ENCODE measurements at places on chromosomes 16 and 17.
A peak's percentile ranks its signal among the peaks of the same experiment; 100 is the strongest.

DNA sequence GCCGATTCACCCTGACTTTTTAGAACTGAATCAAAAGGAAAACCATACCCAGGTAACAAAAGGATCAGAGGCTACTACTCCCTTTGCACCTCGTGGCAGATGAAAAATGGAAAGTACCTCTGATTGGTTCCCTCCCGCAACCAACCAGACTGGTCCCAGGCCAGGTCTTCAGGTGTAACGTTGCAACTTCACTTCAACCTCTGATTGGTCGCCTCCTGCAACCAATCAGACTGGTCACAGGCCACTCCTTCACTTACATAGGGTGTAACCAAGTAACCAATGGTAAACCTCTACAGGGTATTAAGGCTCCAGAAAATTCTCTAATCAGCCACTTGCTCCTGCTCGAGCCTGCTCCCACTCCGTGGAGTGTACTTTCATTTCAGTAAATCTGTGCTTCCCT is 89.4 kb downstream of the ADCY9 start:
- DNase-seq, result no peak

DNA sequence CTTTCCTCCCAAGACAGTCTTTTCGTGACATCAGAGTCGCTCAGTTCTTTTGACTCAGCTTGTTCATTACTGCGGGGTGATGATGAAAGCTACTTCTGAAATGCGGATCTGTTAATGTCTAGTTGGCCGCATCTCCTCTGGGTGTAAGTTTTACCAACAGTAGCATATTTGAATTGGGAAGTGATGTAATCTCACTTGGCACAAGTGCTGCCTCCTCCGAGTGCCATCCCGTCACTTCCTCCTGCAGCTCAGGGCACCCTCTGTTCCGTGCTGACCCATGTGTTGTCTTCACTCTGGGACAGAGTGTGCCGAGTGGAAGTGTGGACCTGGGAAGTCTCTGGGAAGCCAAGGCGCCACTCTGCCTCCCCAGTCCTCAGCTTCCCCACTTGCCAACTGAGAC is 8.9 kb downstream of the ADAD2 start:
- DNase-seq, result peak; percentile 61

DNA sequence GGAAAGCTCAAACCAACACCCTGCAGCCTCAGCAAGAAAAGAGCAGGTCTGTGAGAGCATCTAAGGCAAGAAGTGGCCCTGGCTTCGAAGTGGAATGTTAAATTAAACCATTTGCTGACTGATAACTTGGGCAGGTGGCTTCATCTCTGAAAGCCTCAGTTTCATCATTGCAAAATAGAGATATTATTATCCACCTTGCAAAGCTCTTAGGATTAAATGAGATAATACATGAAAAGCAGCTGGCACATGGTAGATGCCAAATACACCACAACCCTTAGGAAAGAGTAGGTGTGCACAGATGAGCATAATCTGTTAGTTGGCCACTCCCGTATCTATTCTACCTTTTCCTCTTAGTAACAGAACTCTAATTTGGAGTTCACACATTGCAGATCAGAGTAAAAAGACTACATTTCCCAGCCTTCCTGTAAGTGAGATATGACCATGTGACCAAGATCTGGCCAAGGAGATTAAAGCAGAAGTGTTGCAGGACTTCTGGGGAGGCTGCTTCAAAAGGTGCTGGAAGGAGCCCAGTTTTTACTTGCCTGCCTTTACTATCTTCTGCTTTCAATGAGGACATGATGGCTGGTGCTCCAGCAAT is 288.7 kb downstream of the SOX9 start:
- no peak for DNase-seq

GRCh38 chr17:3909257-3909656 is 7.0 kb downstream of the P2RX1 start:
- DNase-seq, result no peak

DNA sequence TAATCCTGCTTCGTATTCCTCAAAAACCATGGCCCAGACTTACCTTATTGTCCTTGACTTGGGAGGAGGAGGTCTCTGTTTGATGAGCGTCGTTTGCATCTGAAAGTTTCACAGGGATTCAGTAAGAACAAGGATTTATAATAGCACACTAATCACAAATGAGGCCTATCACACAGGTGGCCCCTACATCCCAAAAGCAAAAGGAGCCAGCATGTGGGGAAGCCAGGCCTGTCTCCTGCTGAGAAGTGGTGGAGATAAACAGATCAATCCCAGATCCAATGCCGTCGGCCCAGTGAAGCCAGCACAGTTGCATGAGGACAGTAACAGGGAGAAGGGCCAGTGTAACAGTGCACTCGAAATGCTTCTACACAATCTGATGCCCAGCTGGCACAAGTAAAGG is 13.3 kb upstream of the EVPL start:
- no peak for DNase-seq

DNA sequence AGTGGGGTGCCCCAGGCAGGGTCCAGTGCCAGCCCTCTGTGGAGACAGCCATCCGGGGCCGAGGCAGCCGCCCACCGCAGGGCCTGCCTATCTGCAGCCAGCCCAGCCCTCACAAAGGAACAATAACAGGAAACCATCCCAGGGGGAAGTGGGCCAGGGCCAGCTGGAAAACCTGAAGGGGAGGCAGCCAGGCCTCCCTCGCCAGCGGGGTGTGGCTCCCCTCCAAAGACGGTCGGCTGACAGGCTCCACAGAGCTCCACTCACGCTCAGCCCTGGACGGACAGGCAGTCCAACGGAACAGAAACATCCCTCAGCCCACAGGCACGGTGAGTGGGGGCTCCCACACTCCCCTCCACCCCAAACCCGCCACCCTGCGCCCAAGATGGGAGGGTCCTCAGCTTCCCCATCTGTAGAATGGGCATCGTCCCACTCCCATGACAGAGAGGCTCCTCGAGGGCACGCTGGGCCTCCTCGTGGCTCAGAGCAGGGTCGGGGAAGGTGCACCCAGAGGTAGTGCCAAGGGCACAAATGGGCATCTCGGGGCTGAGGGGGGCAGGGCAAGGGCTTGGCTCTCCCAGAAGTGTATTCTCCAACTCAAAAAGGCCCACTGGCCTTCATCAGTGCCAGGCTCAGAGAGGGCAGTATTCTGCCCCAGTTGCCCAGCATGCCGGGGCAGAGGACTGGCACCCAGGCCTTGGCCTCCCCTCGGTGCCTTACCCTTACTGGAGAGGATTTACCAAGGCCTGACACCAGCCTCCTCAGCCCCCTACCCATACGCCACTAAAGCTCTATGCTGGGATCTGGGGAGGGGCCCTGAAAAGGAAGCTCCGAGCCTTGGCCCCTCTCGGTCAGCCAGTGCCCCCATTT is at the start of gene CDH5:
Gene CDH5 (plus strand): TSS at position 259 of the 867 bp plus-strand sequence. CDS start 12,647 bp downstream, outside the sequence.
- no peak for DNase-seq

DNA sequence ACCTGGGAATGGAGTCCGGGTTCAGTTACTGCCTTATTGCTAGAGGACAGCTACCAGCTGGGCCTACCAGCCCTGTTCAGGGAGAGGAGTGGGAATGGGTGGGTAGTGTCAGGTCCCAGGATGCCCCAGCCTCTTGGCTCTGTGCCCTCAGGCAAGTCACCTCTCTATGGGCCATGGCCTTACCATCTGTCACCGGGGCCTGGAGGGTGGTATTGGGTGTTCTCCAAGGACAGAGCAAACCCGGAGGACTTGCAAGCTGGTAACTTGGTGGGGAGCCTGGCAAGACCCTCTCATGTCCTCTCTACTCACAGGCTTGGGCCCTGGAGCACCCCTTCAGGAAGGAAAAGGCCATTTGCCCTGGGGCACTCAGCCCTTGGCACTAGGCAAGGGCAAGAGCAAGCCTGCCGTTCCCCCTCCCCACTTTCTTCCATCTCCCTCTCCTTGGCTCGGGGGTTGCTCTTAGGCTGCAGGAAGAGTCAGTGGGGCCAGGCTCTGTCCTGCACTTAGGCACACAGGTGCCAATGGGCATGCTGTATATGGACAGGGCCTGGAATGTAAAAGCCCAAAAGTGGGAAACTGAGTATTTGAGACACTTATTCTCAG is 170.0 kb upstream of the ZNF267 start:
- DNase-seq, result no peak

DNA sequence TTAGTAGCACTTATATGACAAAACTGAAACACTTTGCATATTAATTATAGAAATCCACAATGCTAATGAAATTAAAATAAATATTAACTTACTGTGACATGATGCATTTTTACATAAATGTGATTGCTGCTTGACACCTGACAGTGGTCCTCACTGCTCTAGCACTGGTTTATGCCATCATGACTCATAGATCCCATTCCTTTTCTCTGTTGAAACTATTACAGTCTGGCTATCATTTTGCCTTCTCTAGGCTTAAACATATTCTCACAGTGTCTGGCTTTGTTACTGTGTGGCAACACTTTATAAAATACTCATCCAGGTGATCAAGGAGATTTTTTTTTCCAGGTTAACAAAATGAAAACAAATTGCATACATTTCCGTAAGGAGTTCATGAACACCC is 108.0 kb downstream of the MRTFB start:
- DNase-seq, result no peak

DNA sequence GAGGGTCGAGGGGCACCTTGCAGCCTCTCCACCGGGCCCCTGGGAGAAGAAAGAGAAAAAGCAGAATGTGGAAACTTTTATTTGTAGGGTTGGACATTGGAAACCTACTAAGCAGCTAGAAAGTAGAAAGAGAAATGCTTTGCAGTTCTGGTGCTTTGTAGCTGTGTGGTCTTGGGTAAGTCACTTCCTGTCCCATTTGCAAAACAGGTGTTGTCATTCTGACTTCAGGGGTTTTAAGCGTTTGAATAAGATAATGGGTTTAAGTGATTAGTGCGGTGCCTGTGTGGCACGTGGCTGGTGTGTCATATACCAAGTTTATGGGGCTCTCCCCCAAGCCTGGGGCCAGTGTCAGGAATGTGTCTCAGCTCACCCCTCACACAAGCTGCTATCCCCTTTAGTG is 1.6 kb downstream of the CA4 start:
- no peak for DNase-seq

DNA sequence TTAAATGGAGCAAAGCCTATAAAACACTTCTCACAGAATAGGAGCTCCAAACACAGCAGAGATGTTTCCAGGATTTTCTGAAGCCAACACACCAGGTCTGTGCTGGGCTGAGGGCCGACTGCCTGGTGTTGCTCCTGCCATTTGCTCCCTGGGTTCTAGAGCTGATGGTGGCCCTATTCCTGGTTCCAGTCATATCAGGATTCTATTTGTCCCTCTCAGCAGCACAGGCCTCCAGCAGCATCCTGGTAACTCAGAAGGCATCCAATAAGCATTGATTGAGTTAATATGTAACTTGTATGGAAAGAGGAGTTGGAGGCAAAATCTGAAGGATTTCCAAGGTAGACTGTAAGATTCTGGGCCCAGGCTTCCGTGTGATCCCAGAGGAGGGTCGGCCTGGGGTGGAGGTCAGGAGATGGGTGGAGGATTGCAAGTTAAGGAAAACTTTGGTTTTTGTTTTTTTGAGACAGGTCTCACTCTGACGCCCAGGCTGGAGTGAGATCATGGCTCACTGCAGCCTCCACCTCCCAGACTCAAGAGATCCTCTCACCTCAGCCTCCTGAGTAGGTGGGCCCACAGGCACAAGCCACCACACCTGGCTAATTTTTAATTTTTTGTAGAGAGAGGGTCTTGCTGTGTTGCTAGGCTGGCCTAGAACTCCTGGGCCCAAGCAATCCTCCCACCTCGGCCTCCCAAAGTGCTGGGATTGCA is 5.7 kb downstream of the NUPR1 start:
- DNase-seq, result no peak

DNA sequence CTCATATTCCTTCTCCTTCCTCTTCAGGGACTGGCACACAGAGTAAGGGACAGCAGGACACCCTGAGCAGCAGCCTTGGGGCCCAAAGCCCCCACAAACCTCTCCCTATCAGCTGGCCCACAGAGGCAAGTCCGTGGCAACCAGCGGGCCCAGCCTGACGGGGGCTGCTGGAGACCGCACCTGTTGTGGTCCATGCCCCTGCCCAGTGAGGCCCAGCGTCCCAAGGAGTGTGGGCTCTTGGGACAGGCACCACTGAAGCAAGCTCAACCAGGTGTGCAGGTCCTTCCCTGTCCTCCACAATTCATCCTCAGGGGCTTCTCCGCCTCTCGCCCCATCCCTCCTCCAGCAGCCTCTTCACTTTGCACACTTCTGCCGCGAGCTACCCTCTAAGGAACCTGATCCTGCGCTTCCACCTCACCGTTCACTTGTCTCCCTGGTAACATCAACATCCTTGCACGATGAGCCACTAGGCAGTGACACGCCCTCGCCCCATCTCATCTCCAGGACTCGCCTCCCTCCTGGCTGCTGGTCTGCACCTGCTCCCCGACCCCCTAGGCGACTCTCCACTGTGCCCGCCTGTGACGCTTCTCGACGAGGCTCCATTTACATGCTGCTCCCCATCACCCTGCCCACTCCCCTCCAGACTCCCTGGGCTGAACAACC is 12.7 kb downstream of the MNT start:
- DNase-seq, result no peak

Measured in globus pallidus (tissue), 1 donor.